MM.1S (cell line): ENCODE measurements at places on chromosomes 13 and 19.
A peak's percentile ranks its signal among the peaks of the same experiment; 100 is the strongest.

- no peak for DNase-seq
- H3K27ac ChIP-seq: no peak overlapping the region
- H3K27me3 ChIP-seq: no peaks in the 10 kb centered on the region
- no peaks in the 10 kb centered on the region for H3K36me3 ChIP-seq
- H3K4me3 ChIP-seq: no peak overlapping the region
- no peaks in the 10 kb centered on the region for H3K4me1 ChIP-seq
Measured at GRCh38 chr13:78649997-78650716, 8.8 kb downstream of the OBI1 start.

DNA sequence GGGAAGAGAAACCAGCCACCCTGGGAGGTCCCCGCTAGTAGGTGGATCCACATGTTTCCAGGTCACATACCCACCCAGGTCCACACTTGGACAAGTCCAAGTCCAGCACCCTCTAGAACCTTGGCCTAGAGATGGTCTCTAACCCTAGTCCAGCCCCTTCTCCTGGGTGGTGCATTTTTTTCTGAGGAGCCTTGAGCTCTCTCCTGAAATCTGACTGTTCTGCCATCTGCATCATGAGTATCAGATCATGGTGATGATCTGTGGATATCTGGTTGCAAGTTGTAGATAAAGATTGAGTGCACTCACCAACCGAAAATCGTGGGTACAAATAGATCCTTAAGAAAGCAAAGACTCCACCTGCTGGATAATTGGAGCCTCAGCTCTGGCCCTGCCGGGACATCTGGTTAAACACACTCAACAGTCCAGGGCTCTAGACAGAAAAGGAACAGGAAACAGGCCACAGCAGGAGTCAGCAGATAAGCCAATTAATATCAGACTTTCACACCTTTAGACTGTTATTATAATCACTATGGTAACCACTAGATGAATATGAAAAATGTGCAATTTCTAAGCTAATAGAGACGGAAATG is 41.1 kb downstream of the GPR12 start:
- H3K27me3 ChIP-seq: no peaks in the 10 kb centered on the region
- no peak for DNase-seq
- H3K4me1 ChIP-seq: no peaks in the 10 kb centered on the region
- no peak overlapping the region for H3K27ac ChIP-seq

GRCh38 chr13:112606109-112607001 is 18.4 kb upstream of the TUBGCP3 start:
- H3K4me1 ChIP-seq: peaks cover 4% of the 10 kb centered on the region; the same call in 1 of the 2 replicates

- H3K36me3 ChIP-seq: no peaks in the 10 kb centered on the region
- no peak for DNase-seq
- no peak overlapping the region for H3K4me3 ChIP-seq
- no peaks in the 10 kb centered on the region for H3K27me3 ChIP-seq
- peaks cover 2% of the 10 kb centered on the region for H3K4me1 ChIP-seq
Measured at GRCh38 chr13:110133425-110134235, 173.3 kb downstream of the COL4A1 start.

DNA sequence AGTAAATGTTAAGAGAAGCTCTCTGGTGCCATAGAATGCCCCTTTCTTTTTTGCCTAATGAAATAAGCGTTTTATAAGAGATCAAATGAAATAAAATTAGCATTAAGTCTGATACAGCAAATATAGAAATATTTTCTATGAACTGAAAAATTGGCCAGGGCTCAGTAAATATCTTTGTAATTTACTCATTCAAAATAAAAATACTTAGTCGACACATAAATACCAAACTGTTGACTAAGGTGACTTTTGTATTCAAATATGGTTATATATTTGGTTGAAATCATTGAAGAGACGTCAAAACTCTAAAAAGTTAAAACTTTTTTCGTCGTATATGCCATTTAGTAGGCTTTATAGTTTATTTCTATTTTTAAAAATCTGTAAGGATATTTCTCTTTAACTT is 25.6 kb downstream of the IPO5 start:
- DNase-seq: no peak
- H3K4me1 ChIP-seq: peaks cover 9% of the 10 kb centered on the region; the same call in 1 of the 2 replicates
- H3K4me3 ChIP-seq: no peak overlapping the region
- H3K36me3 ChIP-seq: peaks cover 5% of the 10 kb centered on the region; the same call in 1 of the 2 replicates

DNA sequence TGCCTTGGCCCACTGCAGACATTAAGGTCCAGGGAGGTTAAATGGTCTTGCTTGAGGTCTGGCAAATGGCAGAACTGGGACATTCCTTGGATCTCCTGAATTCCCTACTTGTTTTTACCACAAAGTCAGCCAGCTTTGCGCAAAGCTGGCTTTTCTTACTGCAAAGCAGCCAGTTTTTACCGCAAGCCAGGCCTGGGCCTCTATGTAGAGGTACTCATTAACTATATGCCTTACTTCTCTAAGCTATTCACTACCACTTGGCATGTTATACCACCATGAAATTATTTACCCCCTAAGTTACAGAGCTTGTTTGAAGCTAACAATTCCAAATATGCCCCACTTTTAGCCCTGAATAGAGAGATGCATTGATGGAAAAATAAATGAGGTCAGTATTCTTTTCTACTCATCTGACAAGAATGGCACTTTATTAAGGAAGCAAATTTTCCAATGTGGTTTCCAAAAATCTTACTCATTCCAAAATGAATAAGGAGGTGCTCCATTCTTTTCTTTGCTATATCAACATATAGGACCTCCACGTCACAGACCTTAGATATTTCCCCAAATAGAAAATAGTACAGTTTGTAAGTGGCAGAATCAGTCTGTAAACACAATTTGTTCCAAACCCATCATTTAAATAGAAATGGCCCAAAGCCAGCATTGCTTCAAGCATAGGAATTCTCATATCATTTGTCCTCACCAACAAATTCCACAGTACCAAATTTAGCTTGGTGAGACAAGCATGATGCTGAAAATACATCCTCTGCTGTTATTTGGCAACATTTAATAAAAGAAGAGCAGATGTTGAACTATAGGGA is 143.9 kb upstream of the TSC22D1 start:
- no peak overlapping the region for H3K4me3 ChIP-seq
- no peaks in the 10 kb centered on the region for H3K36me3 ChIP-seq
- no peaks in the 10 kb centered on the region for H3K27me3 ChIP-seq
- H3K4me1 ChIP-seq: no peaks in the 10 kb centered on the region
- no peak for DNase-seq

- DNase-seq: peak; percentile 59
- peak overlapping the region; percentile 72 for H3K4me3 ChIP-seq
Measured at GRCh38 chr19:54462655-54463530, 685 bp downstream of the LENG9 start.
